ENCODE measurements at places on chromosomes 5 and 9.

DNA sequence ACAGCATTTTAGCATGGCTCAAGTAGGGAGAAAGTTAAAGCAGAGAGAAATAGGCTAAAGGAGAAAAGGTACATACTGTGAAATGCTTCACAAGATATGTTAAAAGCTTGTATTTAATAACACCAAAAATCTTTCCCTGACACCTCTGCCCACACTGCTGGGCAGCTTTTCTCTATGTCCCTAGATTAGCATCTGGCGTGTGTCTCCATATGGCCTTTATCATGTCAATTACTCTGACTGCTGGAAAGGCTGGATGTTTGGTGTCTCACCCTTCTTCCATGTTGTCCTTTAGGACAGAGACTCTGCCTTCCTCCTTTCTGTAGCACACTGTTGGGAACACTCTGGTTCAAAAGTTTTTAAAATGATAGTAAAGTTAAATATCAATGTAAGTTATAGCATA, 122.5 kb downstream of the OXCT1 start:
- DNase-seq: no peak

DNA sequence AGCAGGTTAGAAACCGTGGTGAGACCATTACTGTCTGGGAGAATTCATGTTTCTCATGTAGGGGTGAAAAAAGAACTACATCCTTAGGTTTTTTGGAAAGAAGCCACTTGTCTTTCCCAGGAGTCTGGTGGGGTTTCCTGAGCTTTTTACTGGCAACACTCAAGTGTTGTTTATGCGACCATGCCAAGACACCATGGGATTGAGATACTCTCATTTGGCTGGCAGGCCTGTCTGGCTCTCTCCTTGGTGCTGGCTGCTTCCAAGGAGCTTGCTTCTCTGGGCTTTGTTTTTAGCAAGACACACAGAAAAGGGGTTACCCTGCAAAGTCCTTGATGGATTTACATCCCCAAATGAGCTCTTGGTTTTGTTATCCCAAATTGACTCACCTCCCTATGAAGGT, 80.9 kb upstream of the ISL1 start:
- DNase-seq: no peak

- no peak for DNase-seq
Observed at GRCh38 chr5:92678640-92679039, 902.4 kb downstream of the NR2F1-AS1 start.

DNA sequence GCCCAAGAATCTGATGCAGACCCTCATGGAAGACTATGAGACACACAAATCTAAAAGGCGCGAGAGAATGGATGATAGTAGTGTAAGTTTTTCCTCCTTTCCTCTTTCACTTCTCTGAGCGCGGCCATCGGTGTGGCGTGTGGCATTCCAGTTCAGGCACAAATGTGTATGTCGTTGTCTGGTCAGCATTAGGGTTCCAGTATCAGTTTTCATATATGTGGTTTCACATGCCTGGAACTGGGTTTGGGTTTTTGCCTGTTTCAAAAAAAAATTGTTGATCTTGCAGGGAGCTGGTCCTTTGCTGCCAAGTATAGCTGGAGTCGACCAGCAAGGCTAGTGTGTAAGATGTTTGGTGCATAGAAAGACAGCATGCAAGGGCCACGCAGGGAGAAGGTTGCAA, 51.5 kb downstream of the C9orf152 start:
- DNase-seq: no peak

DNA sequence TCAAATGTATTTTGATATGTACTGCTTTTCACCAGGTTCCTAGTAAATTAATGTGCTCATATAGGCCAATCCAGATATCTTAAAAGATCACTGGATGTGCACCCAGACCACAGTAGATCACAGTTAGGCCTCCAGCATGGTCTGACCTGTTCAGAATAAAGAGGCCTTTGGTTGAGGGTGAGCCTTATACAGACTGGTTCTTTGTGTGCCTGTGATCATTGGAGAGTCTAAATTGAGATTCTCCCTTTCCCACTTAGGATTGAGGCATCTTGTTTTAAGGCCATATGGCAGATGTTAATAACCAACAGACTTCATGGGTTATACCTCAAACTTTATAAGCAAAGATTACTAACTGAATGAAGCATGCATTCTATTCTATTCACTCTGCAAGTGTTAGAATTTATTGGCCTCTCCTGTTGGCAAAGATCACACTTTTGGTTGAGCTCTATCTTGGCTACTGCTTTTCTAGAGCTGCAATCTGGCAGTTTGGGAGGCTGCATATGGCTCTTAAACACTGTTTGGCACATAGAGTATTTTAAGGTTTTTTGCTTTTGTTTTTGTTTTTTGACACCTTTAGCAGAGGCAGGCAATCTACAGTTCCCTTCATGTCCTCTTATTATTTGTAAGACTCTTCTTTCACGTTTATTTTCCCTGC, 8.5 kb downstream of the CHSY3 start:
- no peak for DNase-seq

- DNase-seq: no peak
Observed at GRCh38 chr5:54525692-54526091, 8.1 kb downstream of the SNX18 start.

GRCh38 chr9:86700629-86701028, 246.7 kb downstream of the GAS1 start:
- peak; percentile 91 for DNase-seq

GRCh38 chr5:76069061-76069735, 14.0 kb upstream of the SV2C start:
- DNase-seq: no peak

DNA sequence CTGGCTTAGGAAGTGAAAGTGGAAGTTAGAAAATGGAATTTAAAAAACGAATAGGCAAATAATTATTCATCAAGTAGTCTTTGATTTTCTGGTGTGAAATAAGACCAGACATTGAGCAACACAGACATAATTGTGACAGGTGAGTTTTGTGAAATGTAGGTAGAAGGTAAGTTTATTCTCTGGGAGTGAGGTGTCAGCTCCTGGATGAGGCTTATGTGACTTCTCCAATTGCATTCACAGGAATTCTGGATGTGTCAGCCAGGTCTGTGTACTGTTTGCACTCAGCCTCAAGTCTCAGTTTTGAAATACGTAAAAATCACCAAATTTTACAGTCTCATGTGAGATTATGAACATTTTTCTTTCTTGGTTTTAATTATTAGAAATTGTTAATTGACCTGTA, 537.6 kb downstream of the CETN3 start:
- no peak for DNase-seq

DNA sequence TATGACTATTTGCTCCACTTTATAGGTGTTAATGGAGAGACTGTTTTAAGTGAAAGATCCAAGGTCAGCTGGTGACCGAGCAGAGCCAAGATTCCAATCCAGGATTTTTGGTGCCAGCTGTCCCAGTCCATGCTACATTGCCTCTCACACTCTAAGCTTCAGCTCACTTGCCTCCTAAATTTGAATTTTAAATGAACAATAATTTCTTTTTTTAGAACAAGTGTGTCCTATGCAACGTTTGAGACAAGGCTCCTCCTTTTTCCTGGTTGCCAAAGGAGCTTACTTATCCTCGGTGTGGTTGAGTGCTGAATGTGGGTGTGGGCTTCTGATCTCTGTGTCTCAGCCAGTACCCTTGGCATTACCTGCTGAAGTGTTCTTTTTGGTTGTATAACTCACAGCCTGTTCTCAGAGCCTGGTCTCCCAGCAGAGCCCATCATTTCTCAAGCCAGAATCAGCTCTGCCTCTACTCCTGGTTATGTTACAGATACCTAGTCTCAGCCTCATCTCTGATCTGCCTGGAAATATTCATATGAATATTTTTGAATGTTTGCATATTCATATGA, 4.0 kb upstream of the PRRC1 start:
- no peak for DNase-seq

- no peak for DNase-seq
Observed at GRCh38 chr5:69360442-69360841, 8.9 kb downstream of the AK6 start.

DNA sequence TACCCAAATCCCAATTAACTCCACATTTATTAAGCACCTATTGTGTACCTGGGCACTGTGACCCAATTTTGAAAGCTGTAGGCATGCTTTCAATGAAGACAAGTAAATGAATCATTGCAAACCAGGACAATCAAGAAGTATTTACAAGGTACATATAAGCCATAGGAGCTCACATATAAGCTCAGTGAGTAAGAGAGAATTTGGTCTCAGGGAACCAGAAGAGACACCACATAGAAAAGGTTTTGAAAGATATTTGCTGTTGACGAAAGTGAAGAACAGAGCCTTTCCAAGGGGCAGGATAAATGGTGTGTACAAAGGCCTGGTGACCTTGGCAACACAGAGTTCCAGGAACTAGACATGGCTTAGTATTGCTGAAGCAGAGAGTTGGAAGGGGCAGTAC, 187.6 kb downstream of the CD180 start:
- DNase-seq: no peak

DNA sequence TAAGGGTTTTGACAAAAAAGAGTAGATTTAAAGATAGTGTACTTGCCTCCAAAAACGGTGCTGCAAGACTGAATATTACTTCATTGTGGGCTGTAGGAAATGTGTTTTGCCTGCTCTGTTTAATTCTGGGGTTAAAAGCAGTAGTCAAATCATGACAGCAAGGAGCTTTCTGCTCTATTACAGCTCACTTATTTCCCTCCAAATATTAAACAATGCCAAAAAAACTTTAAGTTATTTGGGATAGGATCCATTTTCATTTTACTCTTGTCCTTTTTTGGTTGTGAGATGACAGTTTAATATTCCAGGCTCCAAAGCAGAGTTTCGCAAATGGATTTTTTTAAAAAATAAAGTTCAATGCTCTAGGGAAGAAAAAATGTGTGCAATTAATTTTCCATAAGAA, 340.4 kb upstream of the RGMB start:
- DNase-seq: no peak

GRCh38 chr5:125301711-125302110, 555.3 kb upstream of the ZNF608 start:
- DNase-seq: no peak

GRCh38 chr9:105679257-105680022, 14.9 kb upstream of the TMEM38B start:
- no peak for DNase-seq

- no peak for DNase-seq
Observed at GRCh38 chr9:15220658-15221318, 86.2 kb downstream of the TTC39B start.

DNA sequence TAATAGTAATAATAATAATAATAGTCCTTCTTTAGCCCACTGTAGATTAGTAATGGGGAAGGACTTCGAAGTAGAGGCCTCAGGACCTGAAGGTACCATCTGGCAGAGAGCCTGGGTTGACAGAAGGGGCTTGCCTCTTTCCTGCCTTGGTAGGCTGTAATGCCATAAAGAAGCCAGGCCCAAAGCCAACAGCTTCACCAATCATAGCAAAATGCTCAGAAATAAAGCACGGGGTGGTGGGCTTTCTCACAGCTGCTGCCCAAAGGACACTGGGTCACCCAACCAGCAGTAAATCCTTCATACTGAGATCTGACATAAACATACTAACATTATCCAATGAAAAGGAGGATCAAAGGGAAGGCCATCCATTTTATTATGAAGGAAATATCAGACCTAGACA, 70.7 kb downstream of the SUSD1 start:
- DNase-seq: no peak

DNA sequence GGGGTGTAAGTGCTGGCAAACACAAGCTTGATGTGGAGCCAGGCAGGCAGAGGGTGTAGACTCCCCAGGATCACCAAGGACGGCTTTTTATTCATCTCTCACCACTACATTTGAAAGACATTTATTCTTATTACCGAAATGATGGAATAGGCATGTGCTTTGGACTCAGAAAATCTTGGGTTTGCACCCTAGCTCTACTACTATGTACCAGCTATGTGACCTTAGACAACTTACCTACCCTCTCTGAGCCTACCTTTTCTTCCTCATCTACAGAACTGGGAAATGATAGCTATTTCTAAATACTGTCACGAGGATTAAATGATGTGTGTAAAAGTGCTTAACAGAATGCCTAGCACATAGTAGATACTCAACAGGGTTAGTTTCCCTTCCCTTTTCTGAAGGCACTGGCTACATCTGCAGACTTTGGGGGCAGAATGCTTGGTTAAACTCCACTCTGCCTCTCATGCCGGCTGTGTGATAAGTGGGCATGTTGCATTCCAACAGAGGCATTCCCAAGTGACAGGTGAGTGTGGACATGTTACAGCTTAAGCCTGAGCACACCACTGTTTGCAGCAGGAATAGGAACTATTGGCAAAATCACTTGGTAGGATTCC, 94.8 kb downstream of the SLC1A3 start:
- no peak for DNase-seq

DNA sequence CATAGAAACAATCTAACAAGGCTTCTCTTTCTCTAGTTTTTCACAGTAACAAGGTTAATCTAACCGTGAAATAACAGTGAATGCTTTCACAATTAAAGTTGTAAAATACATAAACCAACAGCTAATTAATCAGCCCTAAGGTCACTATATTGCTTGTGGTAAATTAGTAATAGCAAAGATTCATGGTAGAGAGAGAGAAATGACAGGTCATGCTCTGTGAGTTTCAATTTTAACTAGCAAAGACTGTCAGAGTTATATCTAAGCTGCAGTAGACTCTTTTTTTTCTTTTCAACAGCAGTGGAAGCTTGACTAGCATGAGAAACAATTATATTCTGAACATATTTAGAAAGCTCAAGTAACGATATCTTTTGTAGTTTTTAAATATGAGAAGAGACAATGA, 1068.0 kb downstream of the MAT2B start:
- no peak for DNase-seq

GRCh38 chr5:169354921-169355320, 54.0 kb upstream of the SLIT3 start:
- DNase-seq: no peak

DNA sequence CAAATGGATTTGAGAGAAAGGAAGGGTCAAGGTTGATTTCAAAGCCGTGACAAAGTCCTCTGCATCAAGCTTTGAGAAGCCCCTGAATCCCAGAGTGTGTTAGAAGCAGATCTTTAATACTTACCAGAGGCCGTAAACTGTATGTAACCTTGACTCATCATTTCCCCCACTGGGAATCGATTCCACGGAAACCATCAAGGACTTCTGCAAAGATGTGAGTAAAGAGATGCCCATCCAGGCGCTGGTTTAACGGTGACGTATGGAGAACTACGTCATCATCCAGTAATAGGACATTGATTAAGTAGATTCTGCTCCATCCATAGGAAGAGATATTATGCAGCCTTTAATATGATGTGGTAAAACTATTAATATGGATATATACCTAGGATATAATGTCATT, 1.6 kb downstream of the RNF183 start:
- DNase-seq: no peak

GRCh38 chr9:135994501-135995192, 33.5 kb upstream of the UBAC1 start:
- DNase-seq: no peak

- DNase-seq: no peak
Observed at GRCh38 chr5:36606036-36606427, 374 bp upstream of the SLC1A3 start.

GRCh38 chr9:113528088-113528487, 64.6 kb downstream of the RGS3 start:
- DNase-seq: no peak

DNA sequence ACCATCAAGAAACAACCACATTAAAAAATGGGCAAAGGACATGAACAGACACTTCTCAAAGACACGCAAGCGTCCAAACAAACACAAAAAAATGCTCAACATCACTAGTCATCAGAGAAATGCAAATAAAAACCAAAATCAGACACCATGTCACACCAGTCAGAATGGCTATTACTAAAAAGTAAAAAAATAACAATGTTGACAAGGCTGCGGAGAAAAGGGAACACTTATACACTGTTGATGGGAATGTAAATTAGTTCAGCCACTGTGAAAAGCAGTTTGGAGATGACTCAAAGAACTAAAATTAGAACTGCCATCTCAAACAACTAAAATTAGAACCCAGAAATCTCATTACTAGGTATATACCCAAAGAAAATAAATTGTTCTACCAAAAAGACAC, 80.4 kb downstream of the CAAP1 start:
- no peak for DNase-seq

GRCh38 chr5:131272724-131273123, 8.9 kb downstream of the CDC42SE2 start:
- DNase-seq: no peak
